ENCODE measurements at places on chromosomes 1 and 21. TPM values are rescaled to one million over a fixed set of nuclear protein-coding genes. Genes with fewer than 3 reads are reported as not detected.

DCDC2B gene
- polyA plus RNA-seq: not detected

CSTB gene
- 120 TPM for polyA plus RNA-seq

VWA1 gene
- 1.7 TPM for polyA plus RNA-seq

RGL1 gene
- 21.9 TPM for polyA plus RNA-seq

TIE1 gene
- polyA plus RNA-seq: 0.01 TPM

FAM78B gene
- polyA plus RNA-seq: 0.07 TPM

GRCh38 chr1:5973771-5974170 lies 18.5 kb downstream of the NPHP4 start:
- DNase-seq: peak; percentile 25

- DNase-seq: no peak
Observed at GRCh38 chr1:6477039-6477820, 11.3 kb upstream of the TNFRSF25 start.

GRCh38 chr21:28144653-28145052 lies 848.0 kb downstream of the LTN1 start:
- DNase-seq: no peak

- no peak for DNase-seq
Observed at GRCh38 chr1:33008051-33008914, 28.4 kb downstream of the AK2 start.

GRCh38 chr1:26159743-26160039 lies 812 bp downstream of the FAM110D start:
- no peak for DNase-seq

DNA sequence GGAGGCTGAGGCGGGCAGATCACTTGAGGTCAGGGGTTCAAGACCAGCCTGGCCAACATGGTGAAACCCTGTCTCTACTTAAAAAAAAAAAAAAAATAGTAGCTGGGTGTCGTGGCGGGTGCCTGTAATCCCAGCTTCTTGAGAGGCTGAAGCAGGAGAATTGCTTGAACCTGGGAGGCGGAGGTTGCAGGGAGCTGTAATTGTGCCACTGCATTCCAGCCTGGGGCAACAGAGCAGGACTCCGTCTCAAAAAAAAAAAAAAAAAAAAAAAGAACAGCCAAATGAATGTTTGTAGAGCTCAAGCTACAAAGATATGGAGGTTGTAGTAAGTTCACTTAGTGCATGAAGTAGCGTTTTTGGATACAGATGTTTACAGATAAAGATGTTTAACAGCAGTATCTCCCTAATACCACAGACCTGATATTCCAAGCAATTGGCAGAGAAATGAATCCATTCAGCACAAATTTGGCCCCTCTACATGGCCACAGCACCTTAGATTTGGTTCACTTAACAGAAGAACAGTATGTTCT lies 49.5 kb upstream of the IPO9 start:
- no peak for DNase-seq
